ENCODE measurements at places on chromosomes 5 and 9.

- H3K36me3 ChIP-seq: no peaks in the 10 kb centered on the region
- no peak for DNase-seq
- H3K27me3 ChIP-seq: no peaks in the 10 kb centered on the region
- H3K27ac ChIP-seq: no peak overlapping the region
- no peaks in the 10 kb centered on the region for H3K4me1 ChIP-seq
Observed at GRCh38 chr5:181215997-181216989, 6.8 kb upstream of the TRIM41 start.

DNA sequence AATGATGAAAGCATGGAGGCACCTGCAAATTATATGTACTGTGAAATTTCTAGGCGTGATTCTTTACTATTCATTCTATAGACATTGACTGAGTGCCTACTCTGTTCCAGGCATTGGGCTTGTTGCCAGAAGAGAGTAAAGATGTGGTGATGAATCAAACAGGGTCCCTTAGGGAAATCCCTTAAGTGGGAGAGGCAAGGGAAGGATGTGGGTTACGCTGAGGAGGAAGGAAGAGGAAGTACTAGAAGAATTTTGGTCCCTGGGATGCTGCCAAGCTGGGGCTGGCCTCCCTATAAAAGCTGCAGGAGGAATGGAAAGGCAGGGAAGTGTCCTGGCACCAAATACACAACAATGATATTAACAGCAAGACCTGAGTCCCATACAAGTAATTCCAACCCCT, 76.7 kb upstream of the SPOCK1 start:
- no peak overlapping the region for H3K27ac ChIP-seq
- H3K36me3 ChIP-seq: no peaks in the 10 kb centered on the region
- H3K4me1 ChIP-seq: no peaks in the 10 kb centered on the region
- H3K4me3 ChIP-seq: no peak overlapping the region

DNA sequence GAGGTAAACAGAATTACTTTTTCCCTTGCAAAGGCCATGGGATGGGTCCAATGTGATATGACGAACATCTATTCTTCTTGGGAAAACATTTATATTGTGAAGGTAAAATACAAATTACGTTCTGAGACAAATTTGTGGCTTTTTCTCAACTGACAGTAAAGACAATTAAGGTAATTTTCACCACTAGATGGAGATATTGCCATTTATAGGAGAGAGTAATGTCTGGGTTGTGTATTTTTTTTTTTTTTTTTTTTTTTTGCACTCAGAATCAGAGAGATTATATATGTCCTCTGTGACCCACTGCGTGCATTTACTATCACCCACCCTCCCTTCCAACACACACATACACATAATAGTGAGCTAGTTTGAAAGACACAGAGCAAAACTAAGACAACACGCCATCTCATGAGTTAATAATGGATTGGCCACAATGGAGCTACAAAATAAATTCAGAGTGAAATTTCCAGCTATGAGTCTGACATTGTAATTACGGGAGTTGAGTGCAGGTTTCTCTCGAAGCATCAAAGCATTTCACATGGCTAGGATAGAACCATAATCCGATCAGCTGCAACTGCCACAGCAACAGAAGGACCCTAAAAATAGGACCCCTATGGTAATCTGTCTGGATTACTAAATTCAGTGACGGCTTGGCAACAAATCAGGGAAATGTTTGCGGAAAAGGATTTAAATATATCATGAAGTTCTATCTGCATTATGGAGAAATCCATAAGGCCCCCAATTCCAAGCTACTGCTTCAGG, 49.2 kb downstream of the ANXA1 start:
- no peaks in the 10 kb centered on the region for H3K4me1 ChIP-seq
- no peaks in the 10 kb centered on the region for H3K36me3 ChIP-seq
- H3K4me3 ChIP-seq: no peak overlapping the region
- H3K27ac ChIP-seq: no peak overlapping the region
- H3K27me3 ChIP-seq: no peaks in the 10 kb centered on the region

- no peak for DNase-seq
- H3K36me3 ChIP-seq: peaks cover 9% of the 10 kb centered on the region
- no peaks in the 10 kb centered on the region for H3K27me3 ChIP-seq
- H3K4me3 ChIP-seq: no peak overlapping the region
- H3K27ac ChIP-seq: no peak overlapping the region
- H3K4me1 ChIP-seq: peaks cover 5% of the 10 kb centered on the region
Observed at GRCh38 chr5:115584501-115584900, 17.8 kb downstream of the TICAM2 start.

DNA sequence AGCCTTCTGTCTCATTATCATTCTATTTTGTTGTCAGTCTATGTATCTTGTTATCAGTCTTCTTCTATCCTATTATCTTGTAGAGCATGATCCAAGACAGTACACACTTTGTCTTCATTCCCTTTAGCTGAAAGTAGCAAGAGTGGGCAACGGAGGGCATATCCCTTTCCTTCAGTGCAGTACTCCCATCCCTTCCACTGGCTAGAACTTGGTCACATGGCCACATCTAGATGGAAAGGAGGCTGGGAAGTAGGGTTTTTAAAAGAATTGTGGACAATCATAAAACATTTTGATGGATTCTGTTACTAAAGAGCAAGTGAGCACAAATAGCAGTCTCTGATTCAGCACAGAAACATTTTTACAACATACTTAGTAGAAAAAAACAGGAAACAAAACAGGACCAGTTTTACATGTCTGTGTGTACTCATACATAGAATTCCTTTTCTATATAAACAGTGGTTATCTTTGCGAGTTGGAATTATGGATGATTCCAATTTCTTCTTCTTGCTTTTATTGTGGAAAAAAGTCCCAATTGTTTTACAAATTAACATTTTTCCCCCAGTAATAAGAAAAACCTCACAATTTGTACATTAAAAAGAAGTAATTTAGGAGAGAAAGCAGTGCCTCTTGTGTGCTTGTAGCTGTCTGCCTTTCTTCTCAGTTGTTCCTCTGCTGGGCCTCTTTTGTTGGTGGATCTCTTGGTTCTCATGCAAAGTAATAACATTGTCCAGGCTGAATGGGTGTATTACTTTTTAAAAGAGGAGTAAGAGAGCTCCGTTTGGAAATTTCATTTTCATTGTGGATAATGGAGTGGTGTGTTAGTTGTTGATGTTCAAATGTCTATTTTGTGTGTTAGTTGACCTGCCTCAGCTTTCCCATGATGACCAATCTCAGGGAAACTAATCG, 410.9 kb upstream of the TRPC7 start:
- no peaks in the 10 kb centered on the region for H3K27me3 ChIP-seq
- H3K36me3 ChIP-seq: no peaks in the 10 kb centered on the region
- no peaks in the 10 kb centered on the region for H3K4me1 ChIP-seq
- no peak for DNase-seq
- no peak overlapping the region for H3K4me3 ChIP-seq
- no peak overlapping the region for H3K27ac ChIP-seq

DNA sequence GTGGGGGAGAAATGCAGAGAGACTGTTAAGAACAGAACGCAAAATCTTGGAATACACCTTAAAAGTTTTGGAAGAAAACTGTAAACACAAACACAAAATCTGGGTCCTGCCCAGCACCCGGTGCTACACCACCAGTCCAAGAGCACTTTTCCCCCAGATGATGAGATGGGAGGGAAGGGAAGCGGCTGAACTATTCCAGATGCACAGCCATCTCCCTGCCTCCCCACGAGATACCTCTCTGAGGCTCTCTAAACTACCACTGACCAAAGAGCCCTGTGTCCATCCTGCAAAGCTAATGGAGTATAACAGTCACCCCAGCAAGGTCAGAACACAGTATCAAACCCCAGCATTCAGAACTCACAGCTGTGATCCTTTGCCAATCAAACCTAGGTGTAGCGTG, 8.0 kb downstream of the SPARC start:
- H3K27me3 ChIP-seq: no peaks in the 10 kb centered on the region
- H3K4me3 ChIP-seq: no peak overlapping the region
- no peak for DNase-seq
- no peak overlapping the region for H3K27ac ChIP-seq
- H3K36me3 ChIP-seq: no peaks in the 10 kb centered on the region

- H3K27ac ChIP-seq: no peak overlapping the region
- H3K4me3 ChIP-seq: no peak overlapping the region
- no peaks in the 10 kb centered on the region for H3K27me3 ChIP-seq
- H3K4me1 ChIP-seq: no peaks in the 10 kb centered on the region
- H3K36me3 ChIP-seq: no peaks in the 10 kb centered on the region
Observed at GRCh38 chr9:111320631-111321030, 9.4 kb downstream of the OR2K2 start.

DNA sequence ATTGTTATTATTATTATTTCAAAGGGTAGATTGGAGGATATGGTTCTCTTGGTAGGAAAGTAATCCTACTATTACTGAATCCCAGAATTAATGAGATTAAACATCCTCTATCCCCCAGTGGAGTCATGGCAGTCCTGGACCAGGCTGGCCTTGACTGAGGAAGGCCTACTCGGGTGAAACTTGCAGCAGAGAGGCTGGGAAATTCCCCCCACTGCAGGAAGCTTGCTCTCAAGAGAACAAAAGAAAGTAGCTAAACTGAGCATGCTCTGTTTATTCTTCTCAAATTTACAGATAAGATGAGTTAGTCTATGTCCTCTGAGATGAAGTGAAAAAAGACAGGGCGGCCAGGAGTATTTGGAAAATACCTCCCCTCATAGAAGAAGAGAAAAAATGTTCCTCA, 233.9 kb upstream of the RPS23 start:
- no peak for DNase-seq
- H3K4me1 ChIP-seq: no peaks in the 10 kb centered on the region
- H3K27ac ChIP-seq: no peak overlapping the region
- no peak overlapping the region for H3K4me3 ChIP-seq
- no peaks in the 10 kb centered on the region for H3K27me3 ChIP-seq

- H3K4me3 ChIP-seq: peak overlapping the region; percentile 67
- DNase-seq: no peak
- H3K4me1 ChIP-seq: peaks cover 27% of the 10 kb centered on the region
Observed at GRCh38 chr9:113220467-113221002, 542 bp downstream of the FKBP15 start.

GRCh38 chr5:170960567-170960966, 98.7 kb downstream of the RANBP17 start:
- no peak for DNase-seq
- H3K27me3 ChIP-seq: no peaks in the 10 kb centered on the region
- no peaks in the 10 kb centered on the region for H3K4me1 ChIP-seq
- H3K36me3 ChIP-seq: no peaks in the 10 kb centered on the region
- H3K4me3 ChIP-seq: no peak overlapping the region
